ENCODE measurements at places on chromosomes 13 and 19. TPM values are rescaled to one million over a fixed set of nuclear protein-coding genes. Genes with fewer than 3 reads are reported as not detected.

Gene FGF9
- not detected for total RNA-seq

Gene CASP14
- not detected for total RNA-seq

GRCh38 chr19:56134654-56134921 is 6.5 kb upstream of the ZNF444 start:
- no peak for DNase-seq

DNA sequence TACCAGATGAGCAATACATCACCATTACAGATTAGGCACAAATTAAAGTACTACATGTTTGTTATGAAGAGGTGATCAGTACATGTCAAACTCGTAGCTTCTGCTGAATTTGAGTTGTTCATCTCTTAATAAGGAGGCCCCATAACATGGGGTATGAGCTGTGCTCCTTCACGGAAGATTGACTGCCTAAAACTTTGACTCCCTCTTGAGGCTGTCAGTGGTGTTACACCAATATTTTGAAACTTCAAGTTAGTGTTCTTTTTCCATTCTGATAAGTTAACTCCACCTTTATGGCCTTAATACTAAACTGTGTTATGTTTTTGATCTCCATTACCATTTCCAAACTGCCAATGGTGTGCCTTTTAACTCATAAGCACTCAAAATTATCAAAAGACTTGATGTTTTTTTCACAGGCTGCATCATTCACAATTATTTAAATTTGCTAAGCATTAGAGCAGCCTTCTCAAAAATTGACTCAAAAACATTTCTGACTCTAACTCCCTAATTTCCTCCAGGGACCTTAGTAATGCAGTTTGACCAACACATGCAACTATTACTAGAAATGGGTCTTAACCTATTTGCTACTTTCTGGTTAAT is 1591.5 kb downstream of the PCDH9 start:
- DNase-seq = peak; percentile 36

GRCh38 chr19:6219586-6220290 is 60.0 kb downstream of the MLLT1 start:
- no peak for DNase-seq

- no peak for DNase-seq
Measured at GRCh38 chr19:8458380-8458779, 13.6 kb downstream of the HNRNPM start.

All from glomerular endothelial cell (primary cell).